ENCODE measurements at places on chromosomes 2 and 18.

GRCh38 chr2:127231130-127231865, 11.2 kb upstream of the CYP27C1 start:
- DNase-seq = no peak

DNA sequence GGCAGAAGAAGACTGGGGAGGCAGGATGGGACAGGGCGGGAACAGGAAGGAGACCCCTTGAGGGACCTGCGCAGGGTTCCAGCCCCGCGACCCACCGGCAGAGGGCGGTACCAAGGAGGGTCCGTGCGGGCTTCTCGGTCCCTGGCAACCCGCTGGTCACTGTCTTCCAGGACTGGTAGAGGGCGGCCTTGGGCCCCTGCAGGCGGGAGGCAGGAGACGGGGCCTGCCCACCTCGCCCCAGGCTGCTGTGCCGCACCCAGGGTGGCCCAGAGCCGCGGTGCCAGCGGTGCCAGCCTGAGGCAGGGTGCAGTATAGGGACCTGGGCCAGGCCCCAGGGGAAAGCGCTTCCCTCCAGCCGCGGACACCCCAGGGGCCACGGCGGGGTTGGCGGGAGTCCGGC, 34.5 kb downstream of the NEURL3 start:
- no peak for DNase-seq

DNA sequence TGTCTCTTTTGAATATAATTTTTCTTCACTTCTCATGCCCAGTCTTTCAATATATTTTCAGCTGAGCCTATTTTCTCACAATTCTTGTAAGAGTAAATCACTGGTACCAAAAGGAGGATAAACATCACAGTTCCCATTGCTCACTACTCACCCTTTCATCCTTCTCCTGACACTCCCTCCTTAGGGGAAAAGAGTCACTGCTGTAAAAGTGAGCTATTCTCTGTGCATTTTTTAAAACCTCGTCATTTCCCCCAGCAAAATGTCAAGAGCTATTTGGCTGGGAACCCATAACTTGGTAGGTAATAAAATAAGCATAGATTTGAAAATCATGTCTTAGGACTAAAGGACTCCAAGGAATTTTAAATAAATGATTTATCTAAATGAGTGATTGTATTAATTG, 340.1 kb upstream of the GYPC start:
- DNase-seq = no peak

- no peak for DNase-seq
These were observed 107.1 kb downstream of the CTNNA2 start for GRCh38 chr2:79619976-79620375.

GRCh38 chr2:133480707-133481429, 87.4 kb downstream of the NCKAP5 start:
- DNase-seq = no peak

- no peak for DNase-seq
These were observed 926.4 kb upstream of the FANCL start for GRCh38 chr2:59167514-59167913.

Measured in esophagus squamous epithelium (tissue), 5 donors.